ENCODE measurements at places on chromosomes 2 and 18.

DNA sequence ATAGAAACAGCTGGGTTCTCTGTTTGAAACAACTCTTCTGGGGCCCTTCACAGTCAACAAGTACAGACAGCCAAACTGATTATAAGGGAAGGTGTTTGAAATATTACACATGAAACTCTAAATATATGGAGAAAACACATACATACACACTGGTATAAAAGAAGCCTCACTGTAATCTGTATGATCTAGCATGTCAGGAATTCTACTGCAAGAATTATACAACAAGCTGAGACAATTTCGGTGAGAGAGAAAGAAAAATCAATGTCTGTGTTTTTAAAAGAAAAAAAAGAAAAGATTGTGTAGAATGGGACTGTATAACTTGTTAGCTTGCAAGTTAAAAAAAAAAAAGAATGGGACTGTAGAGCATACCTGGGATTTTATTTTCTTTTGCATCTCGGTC lies 26.3 kb downstream of the IRS1 start:
- no peak for DNase-seq

- DNase-seq: no peak
Measured at GRCh38 chr18:78624646-78625279, 354.9 kb upstream of the SALL3 start.

DNA sequence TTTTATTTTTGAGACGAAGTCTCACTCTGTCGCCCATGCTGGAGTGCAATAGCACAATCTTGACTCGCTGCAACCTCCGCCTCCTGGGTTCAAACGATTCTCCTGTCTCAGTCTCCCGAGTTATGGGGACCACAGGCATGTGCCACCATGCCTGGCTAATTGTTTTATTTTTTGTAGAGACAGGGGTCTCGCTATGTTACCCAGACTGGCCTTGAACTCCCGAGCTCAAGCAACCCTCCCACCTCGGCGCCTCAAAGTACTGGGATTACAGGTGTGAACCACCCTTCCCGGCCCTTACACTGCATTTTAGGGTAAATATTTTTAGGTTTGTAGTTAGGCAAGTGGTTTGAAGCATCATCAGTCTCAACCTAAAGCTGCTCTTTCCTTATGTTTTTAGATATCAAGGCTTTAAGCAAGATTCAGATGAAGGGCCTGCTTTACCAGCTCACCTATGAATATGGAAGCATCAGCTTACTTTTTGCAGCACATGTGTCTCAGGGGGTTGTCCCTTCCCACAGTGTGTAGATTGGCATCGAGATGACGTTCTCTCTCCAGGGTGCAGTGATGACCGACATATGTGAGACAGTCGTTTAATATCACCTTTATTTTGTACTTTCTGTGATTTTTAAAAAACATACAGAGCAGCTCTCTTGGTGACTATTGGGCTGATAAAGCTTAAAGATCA lies 47.2 kb downstream of the ATIC start:
- no peak for DNase-seq

DNA sequence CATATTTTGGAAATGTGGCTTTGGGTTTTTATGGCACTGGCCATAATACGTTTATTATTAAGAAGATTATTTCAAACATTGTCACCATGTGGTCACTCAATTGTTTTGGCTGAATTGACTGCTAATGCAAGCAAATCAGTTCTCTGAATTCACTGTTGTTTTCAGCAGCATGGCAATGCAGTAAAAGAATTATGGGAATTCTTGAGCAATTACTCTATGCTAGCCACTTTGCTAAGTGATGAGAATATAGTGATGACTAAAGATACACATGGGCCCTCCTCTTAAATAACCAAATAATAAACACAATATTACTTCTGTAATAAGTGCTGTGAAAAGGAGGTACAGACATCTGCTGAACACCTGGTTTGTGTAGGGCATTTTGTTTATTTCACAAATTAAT lies 58.0 kb upstream of the FANCL start:
- no peak for DNase-seq

- no peak for DNase-seq
Measured at GRCh38 chr18:63181706-63182309, 137.8 kb downstream of the BCL2 start.
